Transverse colon (tissue), 4 donors: ENCODE measurements at places on chromosomes 16 and 17. TPM values are rescaled to one million over a fixed set of nuclear protein-coding genes. Genes with fewer than 3 reads are reported as not detected.

GRCh38 chr16:76277460-76278030, 344 bp downstream of the CNTNAP4 start:
- no peak for DNase-seq

HCRT gene
- not detected for total RNA-seq

GRCh38 chr16:82331397-82331796, 161.4 kb upstream of the MPHOSPH6 start:
- DNase-seq, result no peak

- no peak for DNase-seq
Observed at GRCh38 chr17:63714550-63715277, 14.8 kb upstream of the LIMD2 start.

DNA sequence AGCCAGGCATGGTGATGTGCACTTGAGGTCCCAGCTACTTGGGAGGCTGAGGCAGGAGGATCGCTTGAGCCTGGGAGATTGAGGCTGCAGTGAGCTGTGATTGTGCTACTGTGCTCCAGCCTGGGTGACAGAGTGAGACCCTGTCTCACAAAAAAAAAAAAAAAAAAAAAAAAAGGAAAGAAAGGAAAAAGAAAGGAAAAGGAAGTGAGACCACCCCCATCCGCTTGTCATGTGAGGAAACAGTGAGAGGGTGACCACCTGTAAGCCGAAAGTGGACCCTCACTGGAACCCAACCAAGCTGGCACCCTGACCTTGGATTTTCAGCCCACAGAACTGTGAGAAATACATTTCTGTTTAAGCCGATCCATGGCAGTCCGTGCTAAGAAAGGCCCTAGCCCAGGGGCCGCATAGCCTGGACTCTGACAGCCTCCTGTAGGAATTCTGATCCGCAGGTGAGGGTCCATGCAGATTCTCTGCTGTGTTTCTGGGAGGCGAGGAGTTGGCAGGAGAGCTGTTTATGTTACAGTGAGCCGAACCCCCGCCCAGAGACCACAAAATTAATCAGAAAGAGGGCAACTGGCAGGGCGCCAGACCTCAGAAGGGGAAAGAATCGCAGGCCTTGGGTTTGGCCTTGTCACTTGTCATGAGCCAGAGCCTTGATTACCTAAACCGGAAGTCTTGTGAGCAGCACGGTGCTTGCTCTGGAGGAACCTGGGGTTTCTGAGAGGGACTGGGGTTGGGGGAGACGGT, 945 bp downstream of the SGSH start:
- peak; percentile 87 for DNase-seq

TSPOAP1 gene
- total RNA-seq, result 4.4 TPM

B3GNT9 gene
- total RNA-seq, result 1.5 TPM

- DNase-seq, result peak; percentile 17
Observed at GRCh38 chr17:39800540-39800939, 62.8 kb downstream of the GRB7 start.

GRCh38 chr17:82031303-82031884, at the start of gene RAC3:
RAC3 (plus strand) TSS chr17:82031678; CDS start chr17:82031762, 84 bp downstream.
- no peak for DNase-seq

GRCh38 chr17:74924250-74924948, at the start of gene OTOP2:
OTOP2 (plus strand) TSS chr17:74924273; CDS start chr17:74924633, 360 bp downstream.
- DNase-seq, result peak; percentile 25

DNA sequence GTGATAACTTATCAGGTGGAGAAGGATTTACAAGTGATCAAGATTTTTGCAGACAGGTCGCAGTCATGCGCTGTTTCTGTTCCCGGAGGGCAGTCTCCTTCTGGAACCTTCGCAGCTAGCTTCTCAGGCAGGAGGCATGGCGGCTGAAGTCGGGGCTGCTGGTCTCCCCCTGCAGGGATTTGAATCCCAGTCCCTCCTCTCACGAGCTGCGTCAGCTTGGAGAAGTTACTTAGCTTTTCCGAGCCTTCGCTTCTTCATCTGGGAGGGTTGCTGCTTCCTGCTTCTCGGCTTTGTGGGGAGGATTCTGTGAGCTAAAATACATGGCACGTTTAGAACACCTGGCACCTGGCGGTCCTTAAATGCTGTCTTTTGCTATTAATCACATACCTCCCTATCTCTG, 287.8 kb upstream of the FOXF1 start:
- DNase-seq, result no peak

DNA sequence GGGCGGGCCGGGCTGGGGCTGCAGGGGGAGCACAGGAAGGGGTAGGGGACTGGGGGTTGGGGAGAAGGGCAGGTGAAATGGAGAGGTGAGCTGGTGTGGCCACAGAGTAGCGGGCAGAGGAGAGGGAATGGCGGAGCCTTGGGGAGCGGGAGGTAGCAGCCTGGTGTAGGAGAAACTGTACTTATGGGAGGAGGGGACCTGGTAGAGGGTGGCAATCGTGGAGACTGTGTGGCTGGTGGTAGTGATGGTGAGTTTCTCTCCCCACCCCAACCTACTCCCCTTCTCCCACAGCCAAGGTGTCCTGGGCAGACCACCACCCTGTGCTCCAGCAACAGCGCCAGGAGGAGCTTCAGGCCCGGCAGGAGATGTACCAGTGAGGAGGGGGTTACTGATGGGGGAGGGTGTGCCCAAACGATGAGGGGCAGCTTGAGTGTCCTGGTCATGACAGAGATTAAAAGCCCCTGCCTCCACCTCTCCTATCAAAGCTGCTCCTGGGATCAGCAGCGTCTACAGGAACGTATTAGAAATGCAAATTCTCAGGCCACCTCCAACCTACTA, 831 bp downstream of the ALOX15B start:
- DNase-seq, result no peak

DNA sequence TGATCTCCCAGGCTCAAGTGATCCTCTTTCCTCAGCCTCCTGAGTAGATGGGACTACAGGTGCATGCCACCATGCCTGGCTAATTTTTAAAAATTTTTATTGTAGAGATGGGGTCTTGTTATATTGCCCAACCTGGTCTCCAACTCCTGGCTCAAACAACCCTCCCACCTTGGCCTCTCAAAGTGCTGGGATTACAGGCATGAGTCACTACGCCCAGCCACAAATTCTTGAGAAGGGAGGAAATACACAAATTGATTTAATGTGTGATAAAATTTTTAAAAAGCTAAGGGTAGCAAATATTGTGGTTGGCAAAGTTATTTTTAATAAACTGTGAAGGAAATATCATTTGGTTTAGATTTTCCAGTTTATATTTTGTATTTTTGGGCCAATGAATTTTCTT, 9.6 kb downstream of the ITGAD start:
- no peak for DNase-seq

KRTAP4-12 gene
- not detected for total RNA-seq

GRCh38 chr17:37060094-37060493, 111.3 kb downstream of the AATF start:
- DNase-seq, result no peak

ZNF23 gene
- total RNA-seq, result 12.2 TPM

GRCh38 chr16:55055262-55055661, 124.6 kb downstream of the IRX5 start:
- DNase-seq, result no peak

KRTAP4-9 gene
- total RNA-seq, result not detected

GRCh38 chr16:87056083-87056482, 261.1 kb downstream of the C16orf95 start:
- DNase-seq, result no peak

- DNase-seq, result no peak
Observed at GRCh38 chr16:55039042-55039441, 108.4 kb downstream of the IRX5 start.

DNA sequence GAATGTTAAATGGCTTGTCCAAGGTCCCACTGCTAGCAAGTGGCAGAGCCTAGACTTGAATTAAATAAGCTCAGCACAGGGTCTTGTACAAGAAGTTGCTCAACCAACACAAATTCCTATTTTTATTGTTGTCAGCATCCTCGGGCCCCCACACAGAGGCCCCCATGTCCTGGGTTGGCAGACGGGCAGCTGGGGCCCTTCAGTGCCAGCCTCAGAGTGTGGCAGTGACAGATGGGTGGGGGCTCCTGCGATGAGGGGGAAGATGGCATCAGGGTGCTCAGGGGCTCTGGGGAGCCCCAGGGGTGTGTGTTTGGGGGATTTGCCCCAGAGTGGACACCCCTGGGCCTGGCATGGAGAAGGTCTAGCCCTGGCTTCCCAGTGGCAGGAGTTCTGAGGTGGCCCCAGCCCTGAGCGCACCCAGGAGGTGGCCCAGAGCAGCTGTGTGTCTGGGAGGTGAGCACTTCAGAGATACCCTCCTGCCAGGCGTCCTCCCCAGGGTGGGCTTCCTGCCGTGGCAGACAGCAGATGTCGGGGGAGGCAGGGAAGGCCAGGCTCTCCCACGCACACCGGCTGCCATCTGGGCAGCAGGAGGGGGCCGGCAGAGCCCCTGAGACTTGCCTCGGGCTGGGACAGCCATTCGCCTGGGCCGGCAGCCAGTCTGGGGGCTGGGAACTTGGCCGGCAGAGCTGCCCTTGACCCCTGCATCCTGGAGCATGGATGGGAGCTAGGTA, 150.8 kb downstream of the C16orf78 start:
- DNase-seq, result no peak
